ENCODE measurements at places on chromosomes 7 and 10.

DNA sequence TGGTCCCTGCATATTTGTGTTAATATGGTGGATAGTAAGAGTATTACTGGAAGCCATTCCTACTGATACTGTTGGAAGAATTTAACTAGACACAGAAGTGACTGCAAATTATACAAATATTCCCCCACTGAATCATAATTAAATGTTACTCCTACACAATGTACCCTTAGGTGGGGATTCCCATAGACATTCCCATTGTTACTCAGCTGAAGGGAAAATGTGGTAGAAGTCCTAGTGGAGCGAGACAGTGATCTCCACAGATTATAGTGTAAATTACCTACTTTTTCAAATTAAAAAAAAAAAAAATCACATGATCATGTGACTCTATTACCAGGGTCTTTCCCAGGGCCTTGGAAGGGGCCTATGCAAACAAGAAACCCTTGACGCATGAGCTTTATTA is 611.8 kb downstream of the LRMDA start:
- no peak for DNase-seq

- DNase-seq, result no peak
These were observed 339.1 kb upstream of the NPVF start for GRCh38 chr7:25567430-25567829.

DNA sequence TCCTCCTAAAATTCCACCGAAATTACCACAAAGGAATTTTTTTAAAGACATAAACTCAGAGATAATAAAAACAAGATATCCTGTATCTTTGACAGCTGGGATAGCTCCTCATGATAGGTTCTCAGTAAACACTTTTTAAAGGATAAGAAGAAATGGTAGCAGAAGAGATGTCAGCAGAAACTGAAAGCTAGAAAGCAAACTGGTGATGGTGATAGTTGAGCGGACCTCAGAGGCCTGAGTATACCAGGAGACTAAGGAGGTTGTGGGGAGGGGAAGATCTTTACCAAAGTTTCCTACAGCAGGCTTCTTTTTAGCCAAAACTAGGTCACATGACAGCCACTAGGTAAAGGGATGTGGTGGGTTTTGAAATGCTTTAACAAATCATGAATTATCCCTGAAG is 22.5 kb downstream of the PCGF5 start:
- no peak for DNase-seq

GRCh38 chr7:14016950-14017349 is 27.5 kb upstream of the ETV1 start:
- no peak for DNase-seq

- no peak for DNase-seq
These were observed 65.8 kb downstream of the SORCS3 start for GRCh38 chr10:104706886-104707285.

GRCh38 chr10:101174319-101174718 is 43.2 kb downstream of the TLX1 start:
- no peak for DNase-seq

DNA sequence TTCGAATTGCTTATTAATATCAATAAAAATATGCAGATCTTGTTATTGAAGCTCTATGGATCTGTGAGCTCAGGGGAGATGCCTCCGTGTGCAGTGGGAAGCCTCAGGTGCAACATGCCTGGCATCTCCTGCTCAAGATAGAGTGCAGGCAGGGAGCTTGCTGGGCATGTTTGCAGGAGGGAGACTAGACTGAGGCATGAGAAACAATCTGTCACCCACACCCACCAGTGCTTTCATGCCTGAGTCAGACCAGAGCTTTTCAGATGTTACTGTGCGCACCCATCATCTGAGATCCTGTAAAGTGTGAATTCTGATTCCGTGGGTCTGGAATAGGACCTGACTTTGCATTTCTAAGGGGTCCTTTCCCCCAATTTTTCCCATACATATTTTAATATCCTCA is 62.0 kb downstream of the ZNF33B start:
- DNase-seq, result no peak

DNA sequence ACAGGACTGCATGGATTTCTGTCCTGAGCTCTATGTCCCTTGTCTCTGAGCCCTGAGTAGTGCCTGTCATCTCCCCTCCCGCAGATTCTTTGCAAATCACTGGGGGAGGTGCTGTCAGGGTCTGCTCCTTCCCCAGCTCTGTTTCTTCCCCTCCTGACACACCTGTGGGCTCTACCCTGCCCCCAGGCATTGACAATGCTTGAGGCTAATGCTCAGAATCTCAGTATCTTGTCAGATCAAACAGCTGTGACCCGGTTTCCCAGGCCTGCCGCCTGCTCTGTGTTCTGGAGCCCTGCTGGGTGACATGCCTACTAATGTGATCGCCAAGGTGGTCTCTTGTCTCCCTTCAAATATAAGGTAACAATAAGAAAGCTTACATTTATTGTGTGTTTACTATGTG is 209.0 kb downstream of the POU6F2 start:
- DNase-seq, result no peak

DNA sequence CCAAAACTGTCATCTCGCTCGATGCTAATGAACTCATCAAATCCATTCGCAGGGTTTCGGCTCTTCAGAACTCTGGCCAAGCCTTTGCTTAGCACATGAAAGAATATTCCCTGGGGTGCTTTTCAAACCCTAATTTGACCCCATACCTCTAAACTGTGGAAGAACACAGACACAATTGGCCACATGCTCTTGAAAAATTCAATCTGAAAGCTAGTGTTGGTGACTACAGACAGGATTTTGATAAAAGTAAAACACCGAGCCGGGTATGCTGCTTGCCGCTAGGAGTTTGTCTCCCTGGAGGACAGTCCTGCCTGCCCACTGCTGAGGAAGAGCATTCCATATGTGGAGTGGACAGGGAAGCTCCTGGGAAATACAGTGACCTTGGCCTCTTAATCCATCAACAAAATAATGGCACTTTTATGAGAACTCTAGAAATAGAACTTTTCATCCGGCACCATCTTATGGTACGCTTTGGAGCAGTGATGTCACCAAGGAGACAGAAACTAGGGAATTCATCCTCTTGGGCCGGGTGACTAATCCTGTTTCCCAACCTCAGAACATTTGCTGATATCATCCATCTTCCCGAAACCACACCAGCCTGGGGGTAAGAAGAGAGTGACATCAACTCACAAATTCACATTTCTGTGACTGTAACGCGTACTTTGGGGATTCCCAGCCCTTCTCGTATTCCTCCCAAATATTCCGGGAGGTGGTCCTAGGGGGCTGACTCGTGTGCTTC is 34.2 kb downstream of the MTURN start:
- DNase-seq, result no peak

DNA sequence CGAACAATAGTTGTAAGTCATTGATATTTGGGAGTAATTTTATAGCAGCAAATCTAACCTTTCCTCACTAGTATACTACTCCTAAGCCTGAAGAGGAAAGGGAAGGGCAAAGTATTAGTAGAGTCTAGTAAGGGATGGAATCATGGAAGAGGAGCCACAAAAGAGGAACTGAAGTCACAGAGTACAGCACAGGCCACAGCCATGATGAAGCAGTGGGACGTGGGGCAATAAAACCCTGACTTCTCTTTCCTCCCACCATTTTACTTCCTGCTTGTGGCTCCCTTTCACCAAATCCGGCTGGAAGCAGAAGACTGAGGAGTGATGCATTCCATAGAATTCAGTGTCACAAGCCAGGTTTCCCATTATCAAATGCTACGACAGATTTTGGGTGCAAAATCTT is 58.7 kb downstream of the CABCOCO1 start:
- DNase-seq, result no peak

DNA sequence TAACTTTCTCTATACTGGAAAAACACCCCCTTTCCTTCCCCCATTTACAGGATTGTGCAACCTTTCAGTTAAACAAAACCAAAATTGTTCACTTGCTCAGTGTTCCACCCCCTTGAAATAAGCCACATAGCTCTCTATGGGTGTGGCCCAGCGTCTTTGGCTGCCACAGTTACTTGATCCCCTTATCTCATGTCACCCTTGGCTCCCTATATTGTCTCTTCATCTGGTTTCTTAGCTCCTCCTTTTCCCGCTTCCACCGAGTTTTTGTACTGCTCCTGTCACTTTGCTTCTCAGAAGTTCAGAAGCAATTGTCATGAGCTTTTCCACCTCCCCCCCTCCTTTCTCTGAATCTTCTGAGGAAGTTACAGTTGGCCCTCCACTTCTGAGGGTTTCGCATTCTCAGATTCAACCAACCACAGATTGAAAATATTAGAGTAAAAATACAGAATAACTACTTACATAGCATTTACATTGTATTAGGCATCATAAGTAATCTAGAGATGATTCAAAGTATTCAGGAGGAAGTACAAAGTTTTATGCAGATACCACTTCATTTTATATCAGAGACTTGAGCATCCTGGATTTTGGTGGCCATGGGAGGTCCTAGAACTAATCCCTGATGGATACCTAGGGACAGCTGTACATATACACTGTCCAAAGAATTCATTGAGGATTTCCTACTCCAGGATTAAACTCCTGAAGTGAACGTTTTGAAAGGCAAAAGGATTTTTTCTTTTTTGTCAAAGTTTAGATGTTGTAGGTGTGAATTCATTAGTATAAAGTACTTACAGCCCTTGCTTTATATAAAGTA is 60.4 kb downstream of the ADD3 start:
- DNase-seq, result peak; percentile 43

DNA sequence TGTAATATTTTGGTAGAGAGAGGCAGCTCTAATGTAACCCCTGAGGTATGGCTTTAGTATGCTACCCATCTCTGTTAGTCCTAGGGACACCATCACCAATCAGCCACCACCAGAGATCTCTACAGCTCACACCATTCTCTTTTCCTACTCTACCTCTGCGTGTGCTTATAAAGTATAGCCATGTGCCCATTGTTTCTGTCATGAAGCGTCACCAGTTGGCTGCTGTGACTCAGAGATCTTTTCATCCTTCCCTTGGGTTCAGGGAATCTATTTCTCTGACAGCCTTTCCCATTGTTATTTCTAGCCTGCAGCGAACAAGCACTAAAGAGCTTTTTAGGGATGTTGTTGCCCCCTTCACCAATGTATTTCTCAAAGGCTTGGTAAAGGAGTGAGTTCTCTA is 103.3 kb downstream of the TPST1 start:
- DNase-seq, result no peak

DNA sequence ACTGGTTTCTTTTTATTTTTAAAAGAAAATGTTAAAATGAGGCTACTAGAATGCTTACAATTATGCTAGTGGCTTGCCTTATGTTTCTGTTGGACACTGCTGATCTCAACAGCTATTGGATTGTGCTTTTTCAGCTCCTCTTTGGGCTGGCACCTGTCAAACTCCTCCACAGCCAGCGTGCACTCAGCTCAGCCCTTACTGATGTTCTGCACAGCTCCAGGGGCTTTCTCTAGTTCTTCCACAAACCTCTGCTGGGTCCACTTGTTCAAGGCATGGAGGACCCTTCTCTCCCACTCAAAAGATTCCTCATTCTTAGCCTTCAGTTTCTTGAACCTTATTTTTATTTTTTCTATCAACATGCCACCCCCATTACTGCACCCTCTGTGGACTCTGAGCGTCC is 96.0 kb downstream of the VIPR2 start:
- no peak for DNase-seq

DNA sequence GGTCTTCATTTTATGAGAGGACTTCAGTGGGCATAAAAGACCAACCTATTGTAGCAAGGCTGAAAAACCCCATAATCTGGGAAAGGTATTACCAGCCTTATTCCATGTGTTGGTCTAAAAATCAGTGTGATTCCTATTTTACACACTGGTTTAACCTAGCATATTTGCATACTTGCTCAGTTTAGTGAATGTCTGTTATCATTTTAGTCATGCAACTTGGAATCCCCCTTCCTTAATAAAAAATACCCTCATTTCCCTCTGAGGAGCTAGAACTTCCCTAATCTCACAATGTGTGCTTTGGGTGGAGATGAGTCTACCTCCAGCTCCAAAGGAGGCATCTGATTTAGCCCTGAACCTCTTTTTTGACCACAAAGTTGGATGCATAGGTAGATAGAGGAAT is 312.8 kb upstream of the SORCS1 start:
- DNase-seq, result no peak

DNA sequence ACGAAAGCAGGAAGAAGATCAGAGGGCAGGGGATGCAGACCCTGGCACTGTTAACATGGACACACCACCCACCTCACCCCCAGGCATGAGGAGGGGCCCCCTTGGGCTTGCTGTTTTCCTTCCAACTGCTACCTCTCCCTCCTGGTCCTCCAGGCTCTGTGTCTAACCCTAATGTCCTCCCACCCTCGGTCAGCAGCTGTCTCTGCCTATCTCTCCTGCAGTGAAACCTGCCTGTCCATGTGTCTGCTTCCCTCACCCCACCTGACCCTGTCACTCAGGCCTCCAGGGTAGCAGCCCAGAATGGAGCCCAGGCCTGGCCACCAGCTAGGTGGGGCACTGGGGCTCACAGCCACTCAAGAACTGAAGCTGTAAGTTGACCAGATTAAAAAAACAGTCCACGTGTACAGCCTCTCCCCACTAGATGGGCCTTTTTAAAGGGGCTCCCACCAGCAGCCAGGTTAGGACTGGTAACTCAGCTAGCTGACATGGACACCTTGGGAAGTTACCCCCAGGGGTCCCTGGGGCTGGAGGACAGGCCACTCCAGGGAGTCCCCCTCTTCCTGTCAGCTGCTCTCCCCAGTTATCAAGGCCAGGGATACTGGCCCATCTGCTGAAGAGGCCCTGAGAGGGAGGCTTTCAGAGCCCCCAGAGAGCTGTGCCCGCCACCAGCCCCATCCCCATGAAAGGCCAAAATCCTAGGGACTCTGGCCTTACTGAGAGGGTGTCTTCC is 1.5 kb downstream of the SMARCD3 start:
- no peak for DNase-seq

DNA sequence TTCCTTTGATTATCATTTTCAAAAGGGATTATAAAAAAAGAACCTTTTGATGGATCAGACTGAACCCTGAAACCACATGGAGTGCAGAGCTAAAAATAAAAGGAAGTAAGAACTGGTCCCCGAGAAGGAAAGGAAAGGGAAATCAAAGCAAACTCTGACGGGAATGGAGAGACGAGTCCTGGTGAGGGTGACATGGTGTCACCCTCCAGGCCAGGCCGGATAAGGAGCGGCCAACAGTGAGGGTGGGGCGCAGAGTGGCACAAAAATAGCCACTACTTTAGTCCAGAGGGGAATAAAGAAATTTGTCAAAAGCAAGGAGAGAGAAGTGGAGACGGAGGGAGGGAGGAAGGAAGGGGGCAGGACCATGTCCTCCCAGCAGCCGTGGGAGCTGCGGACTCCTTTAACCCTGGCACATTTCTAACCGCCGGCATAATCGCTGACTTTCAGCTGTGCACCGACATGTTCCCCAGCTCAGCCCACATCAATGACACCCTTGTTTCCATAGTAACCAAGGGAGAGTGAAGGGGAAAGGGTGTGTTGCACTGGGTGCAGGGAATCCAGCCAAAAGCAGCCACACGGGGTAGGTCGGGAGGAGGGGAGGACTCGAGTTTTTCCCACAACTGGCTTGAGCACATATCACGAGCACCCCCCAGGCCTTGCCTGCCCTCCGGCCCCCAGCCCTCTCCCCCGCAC is 29.7 kb downstream of the TRIM8 start:
- DNase-seq, result no peak

- DNase-seq, result no peak
These were observed 28.5 kb downstream of the FHIP2A start for GRCh38 chr10:114850126-114850525.

- DNase-seq, result no peak
These were observed 9.2 kb downstream of the LHPP start for GRCh38 chr10:124470544-124471434.
